ENCODE measurements at places on chromosomes 1 and 21.
A peak's percentile ranks its signal among the peaks of the same experiment; 100 is the strongest.

GRCh38 chr1:96996001-96996400, 274.4 kb downstream of the PTBP2 start:
- DNase-seq = no peak

DNA sequence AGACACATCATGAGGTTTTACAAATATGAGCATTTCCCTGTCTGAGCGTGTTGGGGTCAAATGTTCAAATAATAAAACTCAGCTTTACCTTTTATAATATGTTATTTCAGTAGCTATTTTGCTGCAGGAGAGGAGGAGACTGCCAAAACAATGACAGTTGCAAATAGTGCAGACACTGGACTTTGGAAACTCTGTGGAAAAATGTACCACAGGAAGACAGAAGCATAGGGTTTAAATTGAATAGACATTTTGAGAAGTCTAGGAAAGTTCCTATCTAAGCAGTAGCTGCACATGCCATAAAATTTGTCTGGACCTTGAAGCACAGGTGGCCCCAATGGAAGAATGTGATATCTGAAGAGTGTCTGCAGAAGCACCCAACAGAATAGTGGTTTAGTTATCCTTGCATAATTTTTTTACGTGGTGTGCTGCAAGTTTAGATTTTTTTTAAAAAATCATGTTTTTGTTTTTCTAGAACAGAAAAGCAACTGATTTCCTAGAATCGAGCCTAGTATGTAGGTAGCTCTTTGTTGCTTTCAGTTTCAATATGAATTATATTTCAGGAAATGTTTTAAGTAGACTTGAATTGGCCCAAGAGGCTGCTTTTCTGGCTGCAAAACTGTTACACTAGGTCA, 14.0 kb upstream of the GBP5 start:
- no peak for DNase-seq

DNA sequence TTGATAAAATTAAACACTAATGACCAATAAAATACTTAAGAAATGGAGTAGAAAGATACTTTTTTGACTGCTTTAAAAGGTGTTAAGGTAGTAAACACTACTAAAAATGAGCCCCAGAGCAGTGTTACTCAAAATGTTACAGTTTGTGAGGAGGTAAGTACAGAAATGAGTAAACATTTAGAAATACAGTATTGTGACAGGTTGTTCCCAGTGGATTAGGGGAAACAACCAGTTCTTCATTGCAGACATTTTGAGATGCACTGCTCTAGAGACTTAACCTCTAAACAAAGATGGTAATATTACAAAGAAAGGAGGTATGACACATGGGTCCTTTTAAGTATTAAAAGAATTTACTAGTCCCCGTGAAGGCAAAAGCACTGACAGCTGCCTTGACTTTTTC, 12.7 kb downstream of the DHX9 start:
- no peak for DNase-seq

DNA sequence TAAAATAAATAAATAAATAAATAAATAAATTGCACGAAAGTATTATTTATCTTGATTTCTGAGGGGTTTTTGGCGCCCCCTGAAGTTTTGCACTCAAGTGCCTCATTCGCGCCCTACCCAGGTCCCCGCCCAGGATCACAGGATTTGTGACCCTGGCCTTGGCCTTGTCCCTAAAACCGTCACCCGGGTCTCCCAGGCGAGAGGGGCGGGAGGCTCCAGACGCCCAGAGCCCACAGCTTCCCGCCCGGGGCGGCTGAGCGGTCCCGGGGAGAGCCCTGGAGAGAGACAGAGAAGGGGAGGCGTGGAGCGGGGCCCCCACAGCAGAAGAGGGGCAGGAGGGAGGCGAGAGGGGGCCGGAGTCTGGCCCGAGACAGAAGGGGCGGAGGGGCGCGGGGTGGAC, 91.8 kb upstream of the CASZ1 start:
- no peak for DNase-seq

GRCh38 chr21:41055266-41055665, 112.7 kb upstream of the BACE2 start:
- no peak for DNase-seq

DNA sequence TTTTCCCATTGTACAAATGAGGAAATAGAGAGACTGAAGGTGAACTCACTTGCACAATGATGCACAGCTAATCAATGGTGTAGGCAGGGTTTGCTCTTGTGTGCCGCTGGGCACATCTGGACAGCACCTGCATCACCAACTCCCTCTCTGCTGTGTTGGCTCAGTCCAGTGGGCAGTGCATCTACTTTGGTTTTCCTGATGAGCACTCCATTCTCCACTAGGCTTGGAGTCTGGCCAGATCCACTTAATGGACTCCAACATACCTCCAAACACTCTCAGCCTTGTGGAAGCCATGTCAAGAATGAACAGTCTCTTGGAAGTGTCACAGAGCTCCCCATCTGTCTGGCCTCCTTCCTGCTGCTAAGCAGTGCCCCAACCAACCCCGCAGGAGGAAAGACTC, 152.2 kb downstream of the HIVEP3 start:
- no peak for DNase-seq

- DNase-seq = no peak
Measured at GRCh38 chr1:41776891-41777441, 141.8 kb downstream of the HIVEP3 start.

DNA sequence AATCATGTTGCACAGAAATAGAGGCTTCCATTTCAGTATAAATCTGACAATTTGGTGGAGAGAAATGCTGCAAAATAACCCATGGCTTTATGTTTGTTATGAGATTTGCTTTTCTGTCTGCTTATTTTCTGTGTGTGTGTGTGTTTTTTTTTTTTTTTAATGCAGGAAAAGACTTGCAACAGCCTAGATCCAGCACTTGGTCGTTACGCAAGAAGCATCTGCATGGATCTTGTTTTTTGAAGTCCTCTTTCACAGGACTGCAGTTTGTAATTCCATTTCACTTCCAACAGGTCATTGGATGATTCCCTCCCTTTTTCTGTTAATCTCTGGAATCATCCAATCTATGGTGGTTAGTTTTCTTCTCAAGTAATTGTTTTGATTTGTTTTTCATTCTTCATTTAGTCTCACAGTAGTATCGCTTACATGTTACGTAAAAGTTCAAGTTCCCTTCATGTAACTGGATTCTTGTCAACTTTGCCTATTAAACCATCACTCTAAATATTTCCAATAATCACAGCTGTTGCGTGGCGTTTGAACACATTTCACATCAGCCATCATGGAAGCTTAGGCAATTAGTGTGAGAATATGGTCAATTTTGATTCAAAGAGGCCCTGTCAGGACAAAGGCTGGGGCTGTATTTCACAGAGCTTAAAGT, 312.9 kb downstream of the NFIA start:
- DNase-seq = no peak

DNA sequence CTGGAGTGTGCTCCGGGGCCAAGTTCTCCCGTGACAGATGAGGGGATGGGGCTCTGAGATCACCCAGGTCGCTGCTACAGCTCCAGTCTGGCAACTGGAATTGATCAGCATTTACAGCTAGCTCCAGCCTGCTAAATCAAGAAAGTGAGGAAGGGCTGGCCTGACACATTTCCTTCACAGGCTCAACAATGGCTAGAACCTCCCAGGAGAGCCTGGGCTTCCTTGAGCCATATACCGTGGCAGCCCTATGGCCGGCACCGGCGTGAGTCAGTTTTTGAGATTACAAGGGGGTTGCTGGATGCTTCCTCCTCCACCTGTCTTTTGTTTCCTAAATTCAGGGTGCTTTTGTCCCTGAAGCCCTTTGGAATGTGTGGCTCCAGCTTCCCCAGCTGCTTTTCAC, 104.2 kb downstream of the ETS2 start:
- no peak for DNase-seq

DNA sequence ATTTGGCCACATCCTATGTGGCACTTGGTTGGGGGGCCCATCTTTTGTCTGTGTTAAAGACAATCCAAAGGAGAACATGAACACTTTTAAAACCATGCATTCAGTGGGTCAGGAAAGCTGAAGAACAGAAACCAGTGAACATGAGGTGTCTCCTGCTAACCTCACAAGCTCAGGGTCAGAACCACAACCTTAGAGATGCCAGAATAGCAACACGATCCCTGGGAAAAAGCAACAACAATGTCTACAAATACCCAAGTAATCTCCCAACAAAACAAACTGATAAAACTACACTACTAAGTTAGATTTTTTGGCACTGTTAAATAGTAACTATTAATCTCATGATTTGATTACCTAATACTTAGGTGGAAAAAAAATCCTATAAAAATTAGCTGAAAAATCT, 34.1 kb upstream of the GNG4 start:
- DNase-seq = no peak

- DNase-seq = no peak
Measured at GRCh38 chr1:50452700-50453099, 29.5 kb upstream of the DMRTA2 start.

GRCh38 chr1:151585622-151586021, 26.2 kb upstream of the SNX27 start:
- peak; percentile 88 for DNase-seq

- DNase-seq = no peak
Measured at GRCh38 chr21:32765058-32765457, 6.5 kb downstream of the PAXBP1 start.

DNA sequence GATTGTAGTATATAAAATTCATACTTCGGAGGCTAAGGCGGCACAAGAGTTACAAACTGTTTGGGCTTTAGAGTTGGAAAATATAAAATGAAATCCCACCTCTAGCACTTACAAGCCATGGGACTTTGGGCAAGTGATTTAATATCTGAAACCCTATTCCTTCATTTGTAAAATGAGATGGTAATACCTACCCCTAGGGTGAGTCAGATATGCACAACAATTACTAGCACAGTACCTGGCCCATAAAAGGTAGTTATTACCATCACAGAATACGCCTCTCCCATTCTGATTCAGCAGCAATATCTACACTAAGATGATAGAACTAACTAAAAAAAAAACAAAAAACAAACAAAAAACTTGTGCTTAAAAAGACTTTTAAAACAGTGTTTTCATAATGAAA, 3.5 kb downstream of the KLHL12 start:
- peak; percentile 53 for DNase-seq

- peak; percentile 65 for DNase-seq
Measured at GRCh38 chr1:41475859-41476567, 8.5 kb downstream of the EDN2 start.

DNA sequence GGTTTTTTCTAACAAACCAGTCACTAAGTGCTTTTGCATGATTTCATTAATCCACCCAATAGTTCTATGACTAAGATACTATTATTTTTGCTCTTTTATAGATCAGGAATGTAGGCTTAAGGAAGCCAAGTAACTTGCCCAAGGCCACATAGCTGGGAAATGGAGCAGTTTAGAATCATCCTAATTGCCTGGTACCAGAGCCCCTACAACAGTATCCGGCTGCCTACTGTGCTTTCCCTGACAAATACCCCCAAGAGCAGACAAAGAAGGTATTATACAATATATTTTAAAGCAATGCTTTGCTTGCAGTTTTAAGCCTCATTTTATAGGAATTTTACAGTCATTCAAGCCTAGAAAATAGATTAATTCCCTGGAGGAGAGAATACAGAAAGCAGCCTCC, 45.5 kb upstream of the RASAL2 start:
- peak; percentile 71 for DNase-seq
